ENCODE measurements at places on chromosomes 16 and 17.

GRCh38 chr17:66715745-66716156, 119.2 kb upstream of the CACNG5 start:
- DNase-seq: peak; percentile 45

DNA sequence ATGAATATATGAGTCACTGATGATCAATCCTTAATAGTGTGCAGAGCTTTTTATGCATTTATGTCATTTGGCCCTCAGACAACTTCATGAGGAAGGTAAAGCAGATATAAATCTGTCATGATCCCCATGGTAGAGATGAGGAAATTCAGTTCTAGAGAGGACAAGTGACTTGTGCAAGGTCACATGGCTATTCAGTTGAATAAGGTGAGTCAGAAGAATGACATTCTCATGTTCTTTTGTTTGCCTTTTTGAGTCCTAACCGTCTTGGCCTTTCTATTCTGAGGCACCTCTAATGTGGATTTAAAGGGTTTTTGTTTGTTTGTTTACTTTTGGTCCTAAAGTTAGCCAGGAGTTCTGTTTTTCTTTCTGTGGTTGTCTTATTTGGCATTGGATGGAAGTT, 116.2 kb upstream of the ELAC2 start:
- DNase-seq: no peak

GRCh38 chr16:28166394-28167208, 45.2 kb downstream of the XPO6 start:
- DNase-seq: peak; percentile 51

GRCh38 chr16:69285240-69285639, 25.9 kb upstream of the VPS4A start:
- DNase-seq: no peak

GRCh38 chr16:28580726-28581315, 16.0 kb downstream of the SULT1A2 start:
- no peak for DNase-seq

DNA sequence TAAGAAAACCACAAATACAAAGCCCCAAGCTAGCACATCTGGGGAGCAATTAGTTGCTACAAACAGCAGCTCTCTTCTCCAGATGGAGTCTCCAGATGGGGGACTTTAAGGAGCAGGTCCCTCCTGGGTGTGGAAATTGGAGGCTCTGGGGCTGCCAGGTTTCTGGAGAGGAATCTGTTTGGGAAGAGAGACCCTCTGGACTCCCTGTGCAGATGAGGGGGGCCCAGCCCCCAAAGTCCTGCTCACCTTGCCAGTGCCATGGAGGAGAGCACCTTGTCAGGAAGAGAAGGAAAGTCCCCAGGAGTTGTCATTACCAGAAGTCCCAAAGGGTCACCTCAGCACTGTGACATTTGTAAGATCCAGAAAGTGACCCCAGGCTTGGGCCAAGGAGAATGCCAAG, 14.8 kb downstream of the TEKT5 start:
- no peak for DNase-seq

DNA sequence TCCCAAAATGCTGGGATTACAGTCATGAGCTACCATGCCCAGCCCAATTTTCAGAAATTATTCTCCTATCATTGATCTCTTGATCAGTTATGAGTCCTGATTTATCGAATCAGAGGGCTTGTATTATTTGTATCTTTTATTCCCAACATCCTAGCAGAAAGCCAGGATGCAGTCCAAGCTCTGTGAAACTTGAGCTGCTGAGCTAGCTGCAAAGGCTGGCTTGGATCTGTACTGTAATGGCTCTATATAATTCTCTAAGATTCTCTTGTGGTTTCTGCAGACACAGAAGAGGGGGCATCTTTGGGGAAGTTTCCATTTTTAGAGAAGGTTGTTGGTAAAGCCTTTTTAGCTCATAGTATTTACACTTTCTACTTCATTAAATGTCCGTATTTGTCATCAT, 227.1 kb downstream of the MAP2K4 start:
- DNase-seq: no peak

GRCh38 chr17:35448899-35449227, 297 bp upstream of the SLFN13 start:
- no peak for DNase-seq

DNA sequence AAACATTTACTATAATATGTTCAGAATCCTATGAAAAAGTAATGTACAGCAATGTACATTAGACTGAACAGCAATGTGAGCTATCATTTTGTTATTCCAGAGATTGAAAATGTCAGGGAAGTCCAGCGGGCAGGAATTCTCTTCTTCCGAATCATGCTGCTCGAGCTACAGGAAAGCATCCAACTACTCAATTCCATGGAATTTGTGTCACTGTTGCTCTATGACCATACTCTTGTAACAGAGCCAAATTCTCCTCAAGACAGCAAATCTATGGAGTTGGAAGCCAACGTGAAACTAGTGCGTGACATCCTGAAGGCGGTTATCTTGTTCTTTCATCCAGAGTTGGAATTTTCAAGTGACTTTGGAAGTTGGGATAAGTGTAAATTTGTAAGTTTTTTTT, 24.8 kb upstream of the NSRP1 start:
- no peak for DNase-seq

DNA sequence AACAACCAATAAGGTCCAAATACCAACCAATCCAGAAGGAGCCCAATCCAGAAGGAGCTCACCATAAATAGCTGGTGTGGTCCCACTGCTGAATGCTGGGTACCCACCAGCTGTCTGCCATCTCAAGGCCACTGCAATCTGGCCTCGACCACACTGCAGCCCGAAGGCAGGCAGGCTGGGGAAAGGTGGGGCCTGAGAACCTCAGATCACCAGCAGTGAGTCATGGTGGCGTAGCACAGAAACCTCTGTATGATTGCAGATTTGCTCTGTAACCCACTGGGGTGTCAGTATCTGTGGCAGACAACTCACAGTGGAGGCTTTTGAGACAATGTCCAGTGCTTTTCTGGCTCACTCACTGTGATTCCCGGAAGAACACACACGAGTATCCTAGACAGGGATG, 14.7 kb upstream of the CMTR2 start:
- DNase-seq: no peak

- no peak for DNase-seq
Measured at GRCh38 chr16:26930786-26931581, 135.7 kb upstream of the C16orf82 start.

DNA sequence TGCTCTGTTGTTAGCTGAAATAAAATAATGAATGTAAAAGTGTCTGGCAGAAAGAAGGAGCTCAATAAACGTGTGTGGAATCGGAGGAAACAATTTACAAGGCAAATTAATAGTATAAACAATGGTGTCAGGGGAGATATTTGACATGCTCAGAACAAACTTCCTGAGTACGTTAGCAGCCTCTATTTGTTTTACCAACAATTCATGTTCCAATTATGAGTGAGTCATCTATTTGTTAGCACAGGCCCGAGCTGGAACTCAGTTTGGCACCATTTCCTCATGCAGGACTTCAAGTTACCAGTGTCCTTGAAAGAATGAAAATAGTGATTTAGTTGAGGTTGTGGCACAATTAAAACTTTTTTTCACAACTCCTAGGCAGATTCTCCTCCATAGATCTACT, 9.1 kb downstream of the ASIC2 start:
- no peak for DNase-seq

GRCh38 chr16:19005561-19006445, 22.1 kb downstream of the TMC7 start:
- no peak for DNase-seq

- no peak for DNase-seq
Measured at GRCh38 chr17:571224-571623, 143.4 kb downstream of the VPS53 start.

DNA sequence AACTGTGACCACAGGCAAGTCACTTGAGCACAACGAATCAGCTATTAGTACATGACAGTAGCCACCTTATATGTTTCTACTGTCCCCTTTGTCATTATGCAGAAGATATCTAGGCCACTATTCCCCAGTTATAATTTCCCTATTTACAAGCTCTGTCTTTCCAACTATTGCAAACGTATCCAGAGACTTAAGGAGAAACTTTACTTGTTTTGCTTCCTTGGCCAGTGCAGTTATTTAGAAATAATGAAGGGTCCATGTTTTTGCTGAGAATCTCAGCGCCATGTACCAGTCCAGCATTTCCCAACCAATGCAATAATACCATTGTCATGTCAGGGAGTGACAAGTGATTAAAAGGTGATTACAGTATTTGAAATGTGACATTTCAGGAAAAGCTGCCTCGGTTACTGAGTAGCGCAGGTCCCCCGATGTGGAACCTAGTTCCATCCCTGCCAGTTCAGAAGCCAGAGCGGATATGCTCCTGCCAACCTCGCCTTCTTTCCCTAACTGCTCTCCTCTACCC, 743 bp downstream of the ZNF624 start:
- DNase-seq: no peak

DNA sequence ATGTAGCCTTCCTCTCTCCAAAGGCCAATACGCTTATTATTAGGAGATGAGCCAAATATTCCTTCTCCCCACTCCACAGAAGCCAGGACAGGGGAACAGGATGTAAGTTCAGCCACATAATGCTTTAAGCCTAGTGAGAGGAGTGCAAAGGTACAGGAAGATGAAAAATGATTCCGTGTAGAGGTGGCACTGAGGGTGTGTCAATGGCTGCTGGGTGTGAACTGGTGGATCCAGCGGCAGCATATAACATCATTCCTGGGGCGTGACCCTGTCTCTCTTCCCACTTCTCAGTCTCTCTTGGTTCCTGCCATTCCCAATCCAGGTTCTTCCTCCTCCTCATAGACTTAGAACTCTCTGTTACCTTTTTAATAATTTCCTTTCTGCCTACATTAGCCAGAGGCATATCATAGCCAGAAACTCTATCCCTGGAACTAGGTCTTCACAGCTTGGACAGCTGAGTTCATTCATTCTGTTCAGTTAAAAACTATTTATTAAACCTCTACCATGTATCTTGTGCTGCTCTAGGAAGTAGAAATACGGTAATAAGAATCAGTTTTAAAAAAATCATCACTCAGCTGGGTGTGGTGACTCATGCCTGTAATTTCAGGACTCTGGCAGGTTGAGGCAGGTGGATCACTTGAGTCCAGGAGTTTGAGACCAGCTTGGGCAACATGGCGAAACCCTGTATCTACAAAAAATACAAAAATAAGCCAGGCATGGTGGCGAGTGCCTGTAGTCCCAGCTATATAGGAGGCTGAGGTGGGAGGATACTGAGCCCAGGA, 58.0 kb upstream of the FAM20A start:
- no peak for DNase-seq

DNA sequence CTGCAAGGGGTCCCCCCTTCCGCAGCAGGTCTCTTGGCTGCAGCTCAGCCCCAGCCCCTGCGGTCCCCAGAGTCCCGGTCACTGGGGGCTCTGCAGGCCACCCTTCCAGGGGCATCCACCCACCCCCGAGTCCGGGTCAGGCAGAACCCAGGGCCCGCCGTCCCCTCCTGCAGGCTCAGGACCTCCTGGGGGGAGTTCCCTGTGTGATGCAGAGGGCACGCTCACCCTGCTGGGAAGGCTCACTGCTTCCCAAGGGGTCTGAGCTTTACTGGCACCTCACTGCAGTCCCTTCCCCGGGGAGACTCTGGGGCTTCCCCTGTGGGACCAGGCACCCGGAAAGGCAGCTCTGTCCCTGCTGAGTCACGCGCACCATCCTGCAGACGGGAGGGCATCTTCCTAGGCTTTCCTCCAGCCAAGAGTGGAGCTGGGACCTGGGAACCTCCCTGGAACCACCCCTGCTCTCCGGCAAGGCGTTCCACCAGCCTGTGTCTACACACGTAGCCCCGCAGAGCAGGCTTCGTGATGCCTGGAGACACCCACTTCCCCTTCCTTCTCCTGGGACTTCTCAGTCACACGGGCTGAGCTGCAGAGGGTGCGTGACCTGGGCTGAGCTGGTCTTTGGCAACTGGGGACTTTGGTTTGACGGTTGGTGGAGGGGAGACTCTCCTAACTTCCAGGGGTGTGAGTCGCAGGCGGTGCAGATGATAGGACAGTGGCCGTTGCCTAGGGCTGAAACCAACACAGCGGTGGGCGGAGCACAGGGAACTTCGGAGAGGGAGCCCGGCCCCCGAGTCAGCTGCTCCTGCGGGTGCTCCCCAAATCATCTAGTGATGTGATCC, 23.4 kb downstream of the SLC25A10 start:
- DNase-seq: no peak
